ENCODE measurements at places on chromosomes 6 and 20. TPM values are rescaled to one million over a fixed set of nuclear protein-coding genes. Genes with fewer than 3 reads are reported as not detected.

DNA sequence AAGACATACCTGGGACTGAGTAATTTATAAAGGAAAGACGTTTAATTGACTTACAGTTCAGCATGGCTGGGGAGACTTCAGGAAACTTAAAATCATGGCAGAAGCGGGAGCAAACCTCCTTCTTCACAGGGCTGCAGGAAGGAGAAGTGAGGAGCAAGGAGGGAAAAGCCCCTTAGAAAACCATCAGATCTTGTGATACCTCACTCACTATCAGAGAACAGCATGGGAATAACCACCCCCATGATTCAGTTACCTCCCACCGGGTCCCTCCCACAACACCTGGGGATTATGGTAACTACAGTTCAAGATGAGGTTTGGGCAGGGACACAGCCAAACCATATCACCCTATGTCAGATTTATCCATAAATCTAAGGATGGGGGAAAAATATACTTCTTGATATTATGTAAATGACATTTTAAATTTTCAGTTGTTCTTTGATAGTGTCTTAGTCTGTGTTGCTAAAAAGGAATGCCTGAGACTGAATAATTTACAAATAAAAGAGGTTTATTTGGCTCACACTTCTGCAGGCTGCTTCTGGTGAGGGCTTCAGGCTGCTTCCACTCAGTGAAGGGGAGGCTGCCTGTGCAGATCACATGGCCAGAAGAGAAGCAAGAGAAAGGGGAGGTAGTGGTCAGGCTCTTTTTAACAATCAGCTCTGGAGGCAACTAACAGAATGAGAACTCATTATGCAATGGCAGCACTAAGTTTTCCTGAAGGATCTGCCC is 1.2 kb upstream of the MCM9 start:
- peak overlapping the region; percentile 87 for H3K4me3 ChIP-seq
- H3K27ac ChIP-seq = peak overlapping the region; percentile 81
- peaks cover 25% of the 10 kb centered on the region for H3K36me3 ChIP-seq
- no peaks in the 10 kb centered on the region for H3K27me3 ChIP-seq
- DNase-seq = no peak

DNA sequence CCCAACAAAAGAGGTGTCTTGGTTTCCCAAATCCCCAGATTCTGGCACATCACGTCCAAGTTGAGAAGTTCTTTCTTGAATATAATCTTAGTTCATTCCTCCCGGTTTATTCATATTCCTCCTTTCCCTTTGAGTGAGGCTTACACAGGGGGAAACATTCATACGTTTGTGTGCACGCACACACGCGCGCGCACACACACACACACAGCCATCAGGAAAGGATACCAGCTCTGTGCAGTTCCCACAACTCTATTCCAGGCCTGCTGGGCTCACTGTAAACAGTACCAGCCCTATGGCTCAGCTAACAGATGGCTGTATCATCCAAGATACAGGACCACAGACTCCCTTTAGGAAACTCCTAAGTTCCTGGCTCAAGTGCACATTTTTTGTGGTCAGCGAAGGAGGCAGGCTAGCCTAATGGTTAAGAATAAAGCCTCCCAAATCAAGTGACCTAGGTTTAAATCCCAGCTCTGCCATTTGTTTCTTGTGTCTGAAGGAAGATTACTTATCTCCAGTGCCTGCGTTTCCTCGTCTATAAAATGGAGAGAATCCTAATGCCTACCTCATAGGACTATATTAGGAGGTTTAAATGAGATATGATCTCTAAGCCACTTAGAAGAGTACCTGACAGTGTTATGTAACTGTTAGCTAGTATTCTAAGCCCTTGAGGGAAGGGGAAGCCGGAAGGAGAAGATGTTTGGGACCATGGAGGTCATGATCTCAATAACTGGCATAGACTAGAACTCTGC is 3.7 kb upstream of the TAF8 start:
- DNase-seq = peak; percentile 39
- peak overlapping the region; percentile 88 for H3K4me3 ChIP-seq
- H3K4me1 ChIP-seq = peaks cover 79% of the 10 kb centered on the region
- H3K27ac ChIP-seq = peak overlapping the region; percentile 86
- peaks cover 19% of the 10 kb centered on the region for H3K36me3 ChIP-seq
- no peaks in the 10 kb centered on the region for H3K27me3 ChIP-seq

DNA sequence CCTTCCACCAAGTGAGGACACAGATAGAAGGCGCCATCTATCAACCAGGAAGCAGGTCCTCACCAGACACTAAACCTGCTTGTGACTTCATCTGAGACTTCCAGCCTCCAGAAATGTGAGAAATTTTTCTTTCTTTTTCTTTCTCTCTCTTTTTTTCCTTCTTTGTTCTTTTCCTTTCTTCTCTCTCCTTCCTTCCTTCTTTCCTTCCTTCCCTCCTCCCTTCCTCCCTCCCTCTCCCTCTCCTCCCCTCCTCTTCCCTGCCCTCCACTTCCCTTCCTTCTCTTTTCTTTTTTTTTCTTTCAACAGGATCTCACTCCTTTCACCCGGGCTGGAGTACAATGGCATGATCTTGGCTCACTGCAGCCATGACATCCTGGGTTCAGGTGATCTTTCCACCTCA is 37.4 kb upstream of the MCUR1 start:
- H3K4me3 ChIP-seq = no peak overlapping the region
- no peak overlapping the region for H3K27ac ChIP-seq
- H3K4me1 ChIP-seq = peaks cover 2% of the 10 kb centered on the region
- peaks cover 10% of the 10 kb centered on the region for H3K27me3 ChIP-seq

DNA sequence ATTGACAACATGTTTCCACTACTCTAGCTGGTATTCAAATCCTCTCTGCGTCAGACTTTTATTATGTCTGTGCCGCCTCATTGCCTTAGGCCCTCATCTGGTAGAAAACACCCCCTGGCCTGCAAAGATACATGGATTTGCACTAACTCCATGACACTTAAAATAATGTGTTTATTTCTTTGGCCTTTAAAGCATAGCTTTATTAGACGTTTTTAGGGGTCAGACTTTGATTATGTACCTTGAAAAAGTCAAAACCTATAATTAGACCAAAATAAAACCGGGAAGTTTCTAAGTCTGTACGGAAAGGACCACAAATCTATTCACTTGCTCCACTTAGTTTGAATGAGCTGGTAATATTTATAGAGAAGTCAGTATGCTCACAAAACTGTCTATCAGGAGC is 357.9 kb upstream of the NOX3 start:
- no peak overlapping the region for H3K4me3 ChIP-seq
- no peak overlapping the region for H3K27ac ChIP-seq
- no peaks in the 10 kb centered on the region for H3K4me1 ChIP-seq
- no peak for DNase-seq

GRCh38 chr6:119446609-119447008 is 97.0 kb upstream of the MAN1A1 start:
- no peak overlapping the region for H3K4me3 ChIP-seq
- peaks cover 22% of the 10 kb centered on the region for H3K4me1 ChIP-seq
- H3K27ac ChIP-seq = no peak overlapping the region
- no peak for DNase-seq

DNA sequence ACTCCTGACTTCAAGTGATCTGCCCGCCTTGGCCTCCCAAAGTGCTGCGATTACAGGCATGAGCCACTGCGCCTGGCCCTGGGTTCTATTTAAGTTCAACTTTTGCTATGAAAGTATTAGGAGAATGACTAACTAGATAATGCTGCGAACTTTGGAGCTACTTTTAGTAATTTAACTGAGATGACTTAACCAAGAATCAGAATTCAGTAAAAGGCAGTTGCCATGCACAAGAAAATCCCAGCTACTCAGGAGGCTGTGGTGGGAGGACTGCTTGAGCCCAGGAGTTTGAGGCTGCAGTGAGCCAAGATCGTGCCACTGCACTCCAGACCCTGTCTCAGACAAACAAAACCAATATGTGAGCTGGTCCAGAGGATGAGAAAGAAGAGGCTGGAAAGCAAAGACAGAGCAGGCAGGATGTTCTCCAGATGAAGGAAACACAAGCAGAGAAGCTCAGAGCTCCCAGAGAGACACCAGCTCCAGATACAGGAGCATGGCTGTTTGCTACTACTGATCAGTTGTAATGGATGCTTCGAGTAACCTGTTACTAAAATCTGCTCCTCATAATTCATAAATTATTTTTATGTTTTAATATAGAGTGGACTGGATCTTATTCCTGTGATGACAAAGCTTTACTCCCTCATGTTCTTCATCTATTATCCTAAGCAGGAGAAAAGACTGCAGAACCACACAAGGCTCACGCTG is 23.9 kb downstream of the ZNF217 start:
- H3K4me1 ChIP-seq = peaks cover 42% of the 10 kb centered on the region
- H3K4me3 ChIP-seq = no peak overlapping the region
- H3K36me3 ChIP-seq = peaks cover 67% of the 10 kb centered on the region
- peak overlapping the region; percentile 69 for H3K27ac ChIP-seq
- no peaks in the 10 kb centered on the region for H3K27me3 ChIP-seq

GRCh38 chr6:130259557-130259956 is 36.8 kb upstream of the SAMD3 start:
- no peak overlapping the region for H3K4me3 ChIP-seq
- DNase-seq = no peak
- H3K36me3 ChIP-seq = no peaks in the 10 kb centered on the region
- no peak overlapping the region for H3K27ac ChIP-seq

DNA sequence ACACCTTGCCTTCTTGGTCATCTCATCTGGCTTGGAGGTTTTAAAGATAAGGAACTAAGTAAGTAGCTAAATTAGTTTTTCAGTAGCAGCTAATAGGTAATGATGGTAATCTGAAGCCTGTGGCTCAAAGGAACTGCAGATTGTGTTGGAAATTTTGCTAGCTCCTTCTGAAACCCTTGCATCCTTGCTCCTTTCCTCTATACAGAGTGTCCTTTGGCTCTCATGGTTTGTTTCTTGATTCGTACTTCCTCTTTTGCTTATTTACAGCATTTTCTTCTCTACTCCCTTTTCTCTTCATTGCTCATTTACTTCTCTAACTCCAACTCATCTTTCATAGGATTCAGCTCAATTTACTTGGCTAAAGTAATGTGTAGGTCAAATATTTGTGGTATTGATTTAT is 19.0 kb downstream of the LRRC1 start:
- H3K4me3 ChIP-seq = no peak overlapping the region
- no peak overlapping the region for H3K27ac ChIP-seq
- DNase-seq = no peak
- H3K4me1 ChIP-seq = peaks cover 1% of the 10 kb centered on the region

Gene SIRPD
- total RNA-seq = not detected

Gene BACH2
- total RNA-seq = 74.7 TPM

DNA sequence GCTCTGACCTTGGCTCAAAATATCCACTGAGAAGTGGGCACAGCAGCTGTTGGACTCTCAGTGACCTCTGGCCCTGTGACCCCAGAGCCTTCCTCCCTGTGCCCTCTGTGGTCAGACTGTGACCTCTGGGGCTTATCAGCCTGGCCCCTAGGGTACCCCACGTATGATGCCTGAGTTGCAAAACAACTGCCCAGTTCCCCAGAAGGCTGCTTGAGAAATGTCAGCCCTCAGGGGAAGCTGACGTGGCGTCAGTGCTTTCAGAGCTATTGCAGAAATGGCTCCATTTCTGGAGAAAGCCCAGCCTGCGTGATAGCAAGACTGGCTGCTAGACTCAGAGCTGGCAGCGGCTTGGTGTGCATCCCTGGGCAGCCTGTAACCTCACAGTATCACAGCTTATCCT is 31.5 kb upstream of the TGM2 start:
- H3K4me1 ChIP-seq = no peaks in the 10 kb centered on the region
- H3K27ac ChIP-seq = no peak overlapping the region
- H3K36me3 ChIP-seq = no peaks in the 10 kb centered on the region
- no peak overlapping the region for H3K4me3 ChIP-seq
- no peak for DNase-seq

GRCh38 chr6:134596191-134596590 is 278.3 kb upstream of the SGK1 start:
- H3K36me3 ChIP-seq = peaks cover 3% of the 10 kb centered on the region
- no peak overlapping the region for H3K4me3 ChIP-seq
- no peak for DNase-seq
- H3K4me1 ChIP-seq = no peaks in the 10 kb centered on the region

Gene SNAP25
- 0.27 TPM for total RNA-seq

DNA sequence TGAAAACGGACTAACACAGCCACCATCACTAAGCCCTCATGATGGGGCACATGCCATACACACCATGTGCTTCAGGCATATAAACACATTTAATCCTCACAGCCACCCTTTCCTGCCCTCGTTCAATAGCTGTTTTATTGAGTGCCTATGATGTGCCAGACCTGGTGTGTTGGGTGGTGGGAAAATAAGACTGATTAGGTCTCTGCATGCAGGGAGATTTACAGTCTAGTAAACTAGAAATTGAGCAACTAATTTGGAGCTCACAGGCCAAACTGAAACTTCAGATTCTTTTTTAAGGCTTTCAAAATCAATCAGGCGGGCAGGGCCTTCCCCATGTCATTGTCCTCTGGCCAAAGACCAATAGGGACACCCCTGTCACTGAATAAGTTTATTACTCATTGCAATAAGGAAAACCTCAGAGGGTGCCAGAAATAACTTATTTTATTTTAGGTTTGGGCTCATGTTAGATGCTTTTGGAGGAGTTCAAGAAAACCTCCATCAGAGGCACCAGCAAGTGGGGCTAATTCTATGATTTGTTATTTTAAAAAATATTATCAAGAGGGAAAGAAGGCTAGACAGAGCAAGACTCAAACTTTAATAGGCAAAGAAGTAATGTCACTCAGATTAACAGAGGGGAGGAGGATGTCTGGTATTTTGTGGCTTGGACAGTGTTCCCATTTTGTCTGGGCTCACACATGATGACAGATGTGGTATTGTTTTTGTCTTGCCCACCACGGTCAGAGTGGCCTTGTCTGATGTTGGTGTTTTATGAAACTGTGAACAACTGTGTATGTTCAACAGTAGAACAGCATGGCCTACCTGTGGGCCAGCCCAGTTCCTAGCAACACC is 12.0 kb downstream of the ZFP64 start:
- H3K4me1 ChIP-seq = peaks cover 23% of the 10 kb centered on the region
- DNase-seq = peak; percentile 50
- H3K27ac ChIP-seq = peak overlapping the region; percentile 55
- peaks cover 39% of the 10 kb centered on the region for H3K36me3 ChIP-seq
- H3K4me3 ChIP-seq = no peak overlapping the region
- no peaks in the 10 kb centered on the region for H3K27me3 ChIP-seq

- H3K36me3 ChIP-seq = no peaks in the 10 kb centered on the region
- peaks cover 12% of the 10 kb centered on the region for H3K27me3 ChIP-seq
- DNase-seq = no peak
- H3K4me1 ChIP-seq = no peaks in the 10 kb centered on the region
- no peak overlapping the region for H3K27ac ChIP-seq
Measured at GRCh38 chr6:1227935-1228753, 83.8 kb upstream of the FOXQ1 start.

DNA sequence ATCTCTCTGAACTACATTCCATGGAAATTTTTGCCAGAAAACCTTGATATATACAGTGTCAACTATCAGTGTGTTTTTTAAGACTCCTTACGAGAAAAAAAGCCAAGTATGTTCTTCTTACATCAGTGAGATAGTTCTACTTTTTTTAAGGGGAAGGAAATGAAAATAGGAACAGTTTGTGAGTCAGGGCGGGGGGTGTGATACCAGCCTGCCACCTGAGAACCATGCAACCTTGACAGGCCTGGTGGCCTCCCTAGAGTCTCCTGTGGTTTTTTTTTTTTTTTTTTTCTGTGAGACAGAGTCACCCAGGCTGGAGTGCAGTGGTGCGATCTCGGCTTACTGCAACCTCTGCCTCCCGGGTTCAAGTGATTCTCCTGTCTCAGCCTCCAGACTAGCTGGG is 96.3 kb upstream of the GCM1 start:
- no peak overlapping the region for H3K27ac ChIP-seq
- H3K36me3 ChIP-seq = no peaks in the 10 kb centered on the region
- H3K27me3 ChIP-seq = no peaks in the 10 kb centered on the region
- H3K4me3 ChIP-seq = no peak overlapping the region

Gene ATP6V1G2
- total RNA-seq = 2.1 TPM
